NCI-H526 treated with DMSO at 0.1 percent for 48 hours (cell line): ENCODE measurements at places on chromosomes 2 and 18.
A peak's percentile ranks its signal among the peaks of the same experiment; 100 is the strongest.

DNA sequence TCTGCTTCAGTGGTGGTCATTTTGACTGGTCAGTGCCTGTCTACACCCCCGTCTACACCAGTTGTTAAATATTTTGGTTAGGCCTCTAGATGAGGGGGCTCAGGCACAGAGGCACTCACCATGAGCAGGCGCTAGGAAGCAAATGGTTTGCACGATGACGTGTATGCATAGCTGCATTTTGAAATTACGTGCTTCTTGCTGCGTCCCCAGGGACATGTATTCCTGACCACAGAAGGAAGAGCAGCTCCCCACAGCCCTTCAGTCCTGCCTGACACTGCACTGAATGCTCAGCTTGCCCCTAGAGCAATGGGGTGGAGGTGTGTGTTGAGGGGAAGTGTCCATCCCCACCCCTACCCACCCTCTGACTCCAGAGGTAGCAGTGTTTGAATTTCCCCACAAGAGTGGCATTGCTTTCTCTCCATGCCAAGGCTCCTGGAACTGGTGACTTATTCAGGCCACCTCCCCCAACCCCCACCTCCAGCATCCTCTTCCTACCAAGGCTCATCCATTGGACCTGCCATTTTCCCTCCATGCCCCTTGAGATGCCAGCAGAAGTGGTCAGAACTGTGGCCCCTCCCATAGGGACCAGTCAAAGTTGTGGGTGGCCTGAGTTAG, 11.4 kb upstream of the ZAP70 start:
- no peak for DNase-seq

- DNase-seq: no peak
These were observed 128.6 kb downstream of the ZNF532 start for GRCh38 chr18:58993260-58993659.

DNA sequence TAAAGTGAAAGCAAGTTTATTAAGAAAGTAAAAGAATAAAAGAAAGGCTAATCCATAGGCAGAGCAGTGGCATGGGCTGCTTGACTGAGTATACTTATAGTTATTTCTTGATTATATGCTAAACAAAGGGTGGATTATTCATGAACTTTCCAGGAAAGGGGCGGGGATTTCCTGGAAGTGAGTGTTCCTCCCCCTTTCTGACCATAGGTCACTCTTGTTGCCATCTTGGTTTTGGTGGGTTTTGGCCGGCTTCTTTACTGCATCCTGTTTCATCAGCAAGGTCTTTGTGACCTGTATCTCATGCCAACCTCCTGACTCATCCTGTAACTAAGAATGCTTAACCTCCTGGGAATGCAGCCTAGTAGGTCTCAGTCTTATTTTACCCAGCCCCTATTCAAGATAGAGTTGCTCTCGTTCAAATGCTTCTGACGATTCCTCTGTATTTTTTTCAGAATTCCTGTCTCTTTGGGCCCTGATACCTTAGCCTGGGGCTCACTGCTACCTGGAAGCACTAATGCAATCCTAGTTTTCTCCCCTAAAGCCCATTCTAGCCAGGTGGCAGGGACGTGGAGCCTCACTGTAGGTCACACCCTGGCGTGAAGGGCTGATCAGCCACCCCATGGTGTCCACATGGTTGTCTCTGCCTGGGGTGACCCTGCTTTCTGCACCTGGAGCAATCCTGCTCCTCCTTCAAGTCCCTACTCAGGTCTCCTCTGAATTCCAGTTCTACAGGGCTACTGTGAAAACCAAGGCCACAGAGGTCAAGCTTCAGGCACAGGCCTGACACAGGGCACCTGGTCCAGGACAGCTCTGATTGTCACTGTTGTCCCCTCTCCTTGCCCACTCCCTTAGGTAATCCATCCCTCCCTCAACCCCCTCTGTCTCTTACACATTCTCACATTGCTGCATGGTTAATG, 6.0 kb upstream of the SLC35F6 start:
- no peak for DNase-seq

- DNase-seq: no peak
These were observed 24.2 kb downstream of the LMAN2L start for GRCh38 chr2:96715658-96716057.

DNA sequence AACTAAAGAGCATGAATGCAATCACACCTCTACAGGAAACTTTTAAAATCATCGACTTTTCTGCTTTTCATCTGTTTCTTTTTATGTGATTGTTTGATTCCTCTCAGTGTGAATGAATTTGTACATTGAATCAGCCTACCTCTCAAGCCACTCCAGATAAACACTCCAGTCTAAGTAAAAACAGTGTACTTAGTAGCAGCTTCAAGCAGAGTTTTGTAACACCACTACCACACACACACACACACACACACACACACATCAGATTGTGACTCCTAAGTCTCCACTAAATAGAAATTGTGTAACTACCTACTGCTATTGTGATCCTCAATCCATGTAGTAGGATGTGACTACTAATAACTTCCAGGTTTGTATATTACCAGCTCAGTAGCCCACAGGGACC, 65.3 kb upstream of the EPB41L5 start:
- no peak for DNase-seq

- no peak for DNase-seq
These were observed 1521.5 kb upstream of the ZEB2 start for GRCh38 chr2:146041274-146041910.

DNA sequence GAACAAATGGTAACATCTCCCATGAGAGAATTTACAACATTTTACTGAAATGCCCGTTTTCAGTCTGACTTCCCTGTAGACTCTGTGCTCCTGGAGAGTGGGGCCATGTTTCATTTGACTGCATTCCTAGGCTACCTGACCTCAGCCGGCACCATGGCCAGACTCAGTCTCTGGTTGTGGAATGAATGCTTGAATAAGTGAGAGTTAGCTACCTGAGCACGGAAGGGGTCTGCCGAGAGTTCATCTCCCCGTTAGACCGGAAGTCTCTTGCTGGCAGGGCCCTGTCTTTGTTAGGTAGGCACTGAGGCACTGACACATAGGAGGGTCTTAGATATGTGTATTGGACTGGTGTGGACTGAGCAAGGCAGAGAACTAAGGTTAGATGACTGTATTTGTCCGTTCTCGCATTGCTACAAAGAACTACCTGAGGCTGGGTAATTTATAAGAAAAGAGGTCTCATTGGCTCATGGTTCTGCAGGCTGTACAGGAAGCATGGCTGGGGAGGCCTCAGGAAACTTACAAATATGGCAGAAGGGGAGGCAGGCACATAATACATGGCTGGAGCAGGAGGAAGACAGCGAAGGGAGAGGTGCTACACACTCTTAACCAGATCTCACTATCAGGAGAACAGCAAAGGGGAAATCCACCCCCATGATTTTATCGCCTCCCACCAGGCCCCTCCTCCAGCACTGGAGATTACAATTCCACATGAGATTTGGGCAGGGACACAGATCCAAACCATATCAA, 271.2 kb downstream of the GLI2 start:
- DNase-seq: no peak

DNA sequence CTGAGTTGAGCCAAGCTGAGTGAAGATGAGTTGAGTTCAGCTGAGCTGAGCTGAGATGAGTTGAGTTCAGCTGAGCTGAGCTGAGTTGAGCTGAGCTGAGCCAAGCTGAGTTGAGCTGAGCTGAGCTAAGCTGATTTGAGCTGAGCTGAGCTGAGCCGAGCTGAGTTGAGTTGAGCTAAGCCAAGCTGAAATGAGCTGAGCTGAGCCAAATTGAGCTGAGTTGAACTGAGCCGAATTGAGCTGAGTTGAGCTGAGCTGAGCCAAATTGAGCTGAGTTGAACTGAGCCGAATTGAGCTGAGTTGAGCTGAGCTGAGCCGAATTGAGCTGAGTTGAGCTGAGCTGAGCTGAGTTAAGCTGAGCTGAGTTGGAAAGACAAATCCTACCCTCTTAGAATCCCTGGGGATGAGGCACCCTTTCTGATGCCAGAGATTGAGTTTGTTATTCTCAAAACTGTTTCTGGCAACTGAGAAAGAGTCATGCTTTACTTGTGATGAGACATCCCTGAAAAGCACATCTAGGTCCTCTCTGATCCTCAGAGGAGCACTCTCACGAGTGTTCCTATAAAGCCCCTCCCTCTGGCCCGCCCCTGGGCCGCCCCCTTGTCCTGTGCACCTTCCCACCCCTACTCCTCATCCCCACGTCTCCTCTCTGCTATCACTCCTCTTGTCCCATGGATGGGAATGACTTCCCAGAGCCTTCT, 116.5 kb downstream of the MCFD2 start:
- no peak for DNase-seq

- DNase-seq: peak; percentile 23
These were observed at the start of gene SOCS6 for GRCh38 chr18:70288851-70289328. Gene SOCS6 (plus strand): TSS chr18:70289045. CDS start chr18:70324669, 35,624 bp downstream.

DNA sequence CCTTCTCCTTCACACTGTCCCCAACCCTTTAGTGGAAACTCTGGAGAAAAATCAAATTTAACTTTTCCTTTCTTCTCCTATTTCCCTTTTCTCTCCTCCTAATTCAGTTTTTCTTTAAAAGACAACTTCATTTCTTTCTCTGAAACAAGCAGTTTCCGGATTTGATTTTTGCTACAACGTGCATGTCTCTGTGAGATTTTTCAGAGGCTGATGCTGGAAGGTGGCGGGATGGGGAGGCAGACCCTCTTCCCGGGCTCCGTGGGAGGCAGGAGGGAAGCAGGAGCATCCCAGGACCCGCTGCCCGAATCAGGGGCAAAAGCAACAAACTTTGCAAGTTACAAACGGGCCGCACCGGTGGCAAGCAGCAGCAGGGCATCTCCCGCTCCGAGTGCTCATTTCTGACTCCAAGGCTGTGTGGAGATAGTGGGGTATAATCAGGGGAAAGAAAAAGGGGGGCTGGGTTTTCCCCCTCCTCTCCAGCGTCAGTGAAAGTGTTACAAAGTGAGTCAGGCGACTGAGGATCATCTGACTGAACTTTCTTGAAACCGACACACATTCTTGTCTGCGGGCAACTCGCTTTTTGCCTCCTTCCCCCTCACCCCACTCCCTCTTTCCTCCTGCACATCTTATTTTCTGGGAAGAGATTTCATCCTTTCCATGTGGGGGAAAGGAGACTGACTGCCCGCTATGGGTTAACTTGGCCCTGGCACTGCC, 6.4 kb downstream of the ZEB2 start:
- no peak for DNase-seq

DNA sequence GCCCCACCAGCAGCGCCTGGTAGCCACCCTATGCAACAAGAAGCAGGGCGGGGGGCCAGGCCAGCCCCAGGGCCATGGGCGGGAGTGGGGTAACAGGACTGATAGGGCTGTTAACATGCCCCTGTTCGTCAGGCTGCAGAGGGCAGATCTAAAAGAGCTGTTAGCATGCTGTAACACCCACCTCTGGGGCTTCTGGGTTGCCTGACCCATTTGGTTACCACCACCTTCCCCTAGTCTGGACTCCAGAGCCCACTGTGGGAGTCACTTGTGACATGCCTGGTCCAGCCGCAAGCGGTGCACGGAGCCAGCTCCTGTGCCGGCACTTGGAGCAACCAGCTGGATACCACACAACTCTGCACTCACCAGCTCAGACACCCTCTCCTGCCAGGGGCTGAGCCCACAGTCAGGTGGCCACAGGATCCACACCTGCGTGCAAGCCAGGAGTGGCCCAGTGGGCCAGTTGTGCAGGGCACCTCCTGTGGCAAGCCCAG, 2.1 kb downstream of the METTL8 start:
- no peak for DNase-seq

GRCh38 chr2:197170208-197170607, 140.4 kb downstream of the ANKRD44 start:
- DNase-seq: no peak

DNA sequence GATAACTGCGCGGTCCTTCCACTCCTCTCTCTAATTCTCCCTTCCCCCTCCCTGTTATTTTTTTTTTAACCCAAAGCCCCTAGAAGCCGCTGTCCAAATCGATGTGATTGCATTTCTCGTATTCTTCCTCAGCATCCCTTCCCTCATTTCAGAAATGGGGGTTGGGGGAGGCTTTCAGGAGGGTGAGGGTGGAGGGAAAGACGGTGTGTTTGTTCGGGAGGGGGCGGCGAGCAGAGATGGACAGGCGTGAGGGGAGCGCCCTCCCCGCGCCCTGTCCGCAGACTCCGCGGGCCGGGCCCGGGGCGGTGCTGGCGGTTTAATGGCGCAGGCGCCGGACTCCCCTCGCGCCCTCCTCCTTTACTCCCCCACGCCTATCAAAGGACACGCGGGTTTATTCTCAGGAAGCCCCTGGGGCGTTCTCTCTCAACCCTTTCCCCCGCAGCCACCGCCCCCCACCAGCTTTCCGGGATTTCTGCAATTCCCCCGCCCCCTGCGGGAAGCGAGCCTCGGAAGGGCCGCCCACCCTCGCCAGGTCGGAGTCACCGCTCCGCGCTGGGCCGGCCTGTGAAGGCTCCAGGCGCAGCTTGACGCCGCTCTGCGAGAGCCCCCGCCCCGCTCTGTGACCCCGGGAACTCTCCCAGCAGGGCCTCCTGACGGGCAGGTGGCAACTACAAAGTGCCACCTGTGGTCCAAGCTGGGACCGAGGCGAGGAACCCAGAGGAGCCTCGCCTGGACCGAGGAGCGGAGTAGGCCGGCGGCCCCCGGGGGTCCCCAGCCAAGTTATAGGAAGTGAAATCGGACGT, 981 bp downstream of the ST8SIA3 start:
- DNase-seq: peak; percentile 61

DNA sequence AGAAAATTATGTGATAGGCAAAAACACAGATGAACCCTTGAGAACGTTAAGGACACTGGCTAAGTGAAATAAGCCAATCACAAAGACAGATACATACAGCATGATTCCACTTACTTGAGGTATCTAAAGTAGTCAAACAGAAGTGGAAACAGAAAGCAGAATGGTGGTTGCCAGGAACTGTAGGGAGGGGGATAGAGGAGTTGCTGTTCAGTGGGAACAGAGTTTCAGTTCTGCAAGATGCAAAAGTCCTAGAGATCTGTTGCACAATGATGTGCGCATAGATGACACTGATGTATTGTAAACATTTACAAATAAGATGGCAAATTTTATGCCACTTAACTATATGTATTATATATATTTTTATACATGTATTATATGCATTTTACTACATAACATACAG, 59.7 kb downstream of the POLE4 start:
- DNase-seq: no peak

- DNase-seq: no peak
These were observed 12.6 kb downstream of the TEX51 start for GRCh38 chr2:126911111-126911796.

GRCh38 chr2:33375054-33375453, 101.4 kb upstream of the RASGRP3 start:
- DNase-seq: no peak

GRCh38 chr2:88903749-88904353, 212.4 kb downstream of the RPIA start:
- peak; percentile 70 for DNase-seq

GRCh38 chr2:226118471-226119429, 680.9 kb downstream of the IRS1 start:
- DNase-seq: no peak

GRCh38 chr2:1766425-1766824, 22.1 kb upstream of the PXDN start:
- no peak for DNase-seq

- DNase-seq: no peak
These were observed 112.2 kb upstream of the FBXO11 start for GRCh38 chr2:48018480-48018879.
